CD4-positive, alpha-beta T cell treated with Interleukin-4 for 4 hours (primary cell): ENCODE measurements at places on chromosomes 3 and 15.

DNA sequence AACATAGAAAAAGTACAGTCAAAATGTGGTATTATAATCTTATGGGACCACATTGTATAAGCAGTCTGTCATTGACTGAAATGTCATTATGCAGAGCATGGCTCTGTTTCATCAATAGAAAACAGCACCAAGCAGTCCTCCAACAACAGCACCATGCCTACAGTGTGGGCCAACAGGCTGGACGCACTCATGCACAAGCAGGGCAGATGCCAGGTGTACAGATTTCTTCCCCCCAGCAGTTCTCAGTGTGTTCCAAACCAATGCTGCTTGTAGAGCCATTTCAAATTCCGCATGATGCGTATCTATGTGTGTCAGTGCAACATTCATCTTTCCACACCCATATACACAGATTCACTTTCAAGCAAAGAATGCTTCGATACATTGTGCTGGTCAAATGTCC lies 253.1 kb downstream of the CHL1 start:
- no peak for DNase-seq

DNA sequence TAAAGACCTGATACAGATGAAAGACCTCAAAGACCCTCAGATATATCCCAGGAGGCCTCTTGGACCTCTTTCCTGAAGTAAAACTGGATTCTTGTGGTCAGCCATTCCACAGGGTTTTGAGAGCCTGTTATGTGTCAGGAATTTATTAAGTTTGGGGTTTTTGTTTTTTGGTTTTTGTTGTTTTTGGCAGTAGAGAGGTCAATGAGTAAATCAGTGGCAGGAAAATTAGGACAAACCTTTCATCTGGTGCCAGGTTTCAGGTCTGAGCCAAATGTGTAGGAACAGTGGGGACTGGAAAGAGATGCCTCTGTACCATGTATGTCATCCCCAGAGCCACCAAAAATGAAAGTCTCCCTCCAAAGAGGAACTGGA lies 520.4 kb upstream of the MDFIC2 start:
- no peak for DNase-seq

DNA sequence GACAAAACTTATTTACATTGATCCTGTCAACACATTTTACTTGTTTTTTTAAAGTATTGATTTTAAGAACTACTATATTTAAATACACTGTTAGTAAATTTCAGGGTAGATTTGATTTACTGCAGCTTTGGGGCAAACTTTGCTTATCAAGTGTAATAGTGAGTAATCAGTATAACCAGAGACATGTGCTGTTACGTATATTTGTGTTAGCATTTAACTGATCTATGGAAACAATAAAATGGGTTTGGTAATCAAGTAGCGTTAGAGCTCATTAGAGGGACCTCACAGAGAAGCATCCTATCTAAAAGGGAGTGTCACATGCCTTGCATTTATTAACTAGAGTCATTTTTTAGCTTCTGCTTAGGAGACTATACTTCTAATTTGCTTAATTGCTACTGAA lies 131.5 kb upstream of the ALCAM start:
- DNase-seq, result no peak

- no peak for DNase-seq
These were observed 6.3 kb downstream of the CDIN1 start for GRCh38 chr15:36585774-36586173.

- DNase-seq, result no peak
These were observed 88.7 kb upstream of the C15orf39 start for GRCh38 chr15:75112848-75113492.

- DNase-seq, result no peak
These were observed 935.8 kb downstream of the IGSF11 start for GRCh38 chr3:118098827-118099226.

DNA sequence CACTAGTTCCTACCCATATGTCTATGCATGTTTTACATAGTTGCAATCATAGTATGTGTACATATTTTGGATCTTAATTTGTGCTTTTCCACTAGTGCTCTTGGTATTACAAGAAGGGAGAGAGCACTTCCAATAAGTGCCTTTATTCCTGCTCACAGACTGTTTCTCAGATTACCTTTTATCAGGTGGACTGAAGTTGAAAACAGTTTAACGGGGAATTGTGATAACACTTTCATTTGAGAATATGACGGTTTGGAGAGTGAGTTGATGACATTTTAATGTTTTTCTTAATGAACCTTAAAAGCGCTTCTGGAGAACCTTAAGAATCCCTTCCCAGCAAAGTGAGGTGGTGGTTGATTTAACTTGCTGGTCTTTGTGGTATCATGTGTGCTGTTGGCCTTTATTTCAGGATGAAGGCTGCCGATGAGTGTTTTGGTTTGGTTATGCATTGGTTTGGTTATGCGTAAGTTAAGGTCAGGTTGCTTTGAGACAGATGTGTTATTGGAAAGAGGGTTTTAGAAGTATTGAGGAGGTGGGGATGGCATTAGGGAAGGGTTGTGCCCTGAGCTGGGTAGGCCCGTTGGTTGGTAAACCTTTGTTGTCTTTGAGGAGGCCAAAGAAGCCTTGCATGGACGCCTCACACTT lies 2.8 kb downstream of the EDEM1 start:
- peak; percentile 33 for DNase-seq

GRCh38 chr15:101560722-101561583 lies 71.4 kb upstream of the PCSK6 start:
- no peak for DNase-seq

DNA sequence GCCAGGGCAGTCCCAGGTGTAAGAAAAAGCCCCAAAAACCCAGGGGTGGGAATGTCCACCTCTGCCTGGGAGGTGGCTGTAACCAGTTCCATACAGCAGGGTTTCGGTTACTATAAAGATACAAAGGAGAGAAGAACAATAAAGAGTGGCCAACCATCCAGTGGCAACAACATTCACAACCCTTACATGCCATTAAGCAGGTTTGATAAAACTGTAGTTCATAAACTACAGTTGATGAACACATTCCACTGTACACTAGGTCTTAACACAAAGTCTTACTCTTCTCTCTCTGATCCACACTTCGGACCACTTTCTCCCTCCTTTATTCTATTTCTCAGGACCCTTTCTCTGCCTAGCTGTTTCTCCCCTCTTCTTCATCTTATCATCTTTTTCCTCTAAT lies 152.0 kb downstream of the TLE3 start:
- no peak for DNase-seq

DNA sequence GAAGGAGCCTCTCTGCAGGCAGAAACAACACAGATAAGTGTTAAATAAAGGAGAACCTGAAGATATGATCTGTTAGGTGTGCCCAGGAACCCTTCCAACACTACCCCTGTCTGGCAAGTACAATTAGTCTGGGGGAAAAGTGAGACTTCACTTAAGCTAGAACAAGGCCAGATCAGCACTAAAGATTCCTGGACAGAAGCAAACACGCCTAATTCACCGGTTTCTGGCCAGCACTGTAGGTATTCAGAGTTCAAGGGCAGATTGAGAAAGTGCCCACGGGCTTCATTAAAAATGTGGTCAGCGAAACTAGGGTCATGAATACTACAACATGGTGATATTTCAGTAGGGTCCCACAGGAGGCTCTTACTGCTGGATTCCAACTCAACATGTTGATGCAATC lies 28.6 kb upstream of the OR5K1 start:
- DNase-seq, result no peak

- DNase-seq, result peak; percentile 97
These were observed 127.0 kb downstream of the KLHL25 start for GRCh38 chr15:85667491-85668424.

DNA sequence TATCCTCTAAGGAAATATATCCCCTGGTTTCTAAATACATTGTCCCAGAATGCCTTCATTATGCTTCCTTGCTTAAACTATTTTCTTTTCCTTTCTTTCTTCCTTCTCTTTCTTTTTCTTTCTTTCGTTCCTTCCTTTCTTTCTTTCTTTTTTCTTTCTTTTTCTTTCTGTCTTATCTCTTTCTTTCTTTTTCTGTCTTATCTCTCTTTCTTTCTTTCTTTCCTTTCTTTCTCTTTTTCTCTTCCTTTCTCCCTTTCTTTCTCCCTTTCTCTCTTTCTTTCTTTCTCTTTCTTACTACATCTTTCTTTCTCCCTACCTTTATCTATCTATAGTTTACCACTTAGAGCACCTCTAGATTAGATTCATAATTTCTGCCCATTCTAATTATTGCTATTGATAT lies 552.1 kb downstream of the PYDC2 start:
- DNase-seq, result no peak

DNA sequence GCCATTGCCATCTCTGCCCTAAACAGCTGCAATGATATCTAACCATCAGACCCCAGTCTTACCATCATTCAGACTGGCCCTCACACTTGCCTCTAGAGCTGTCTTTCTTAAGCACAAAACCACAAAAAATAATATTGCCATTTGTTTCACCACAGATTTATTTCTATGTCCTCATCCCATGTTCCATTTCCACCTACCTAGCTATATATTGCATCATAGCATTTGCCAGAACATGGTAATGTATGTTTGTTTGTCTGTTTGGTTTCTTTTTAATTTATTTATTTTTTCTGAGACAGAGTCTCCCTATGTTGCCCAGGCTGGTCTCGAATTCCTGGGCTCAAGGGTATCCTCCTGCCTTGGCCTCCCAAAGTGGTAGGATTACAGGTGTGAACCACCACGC lies 18.5 kb upstream of the TUSC7 start:
- DNase-seq, result no peak

GRCh38 chr3:151462278-151462780 lies 1.5 kb upstream of the IGSF10 start:
- DNase-seq, result no peak

- no peak for DNase-seq
These were observed 65.2 kb downstream of the TPRA1 start for GRCh38 chr3:127525373-127525772.

GRCh38 chr15:65411465-65412071 lies 11.2 kb downstream of the IGDCC4 start:
- DNase-seq, result no peak
